ENCODE measurements at places on chromosomes 1 and 21. TPM values are rescaled to one million over a fixed set of nuclear protein-coding genes. Genes with fewer than 3 reads are reported as not detected.

- DNase-seq = no peak
Measured at GRCh38 chr1:226131639-226132038, 54.9 kb downstream of the ACBD3 start.

DNA sequence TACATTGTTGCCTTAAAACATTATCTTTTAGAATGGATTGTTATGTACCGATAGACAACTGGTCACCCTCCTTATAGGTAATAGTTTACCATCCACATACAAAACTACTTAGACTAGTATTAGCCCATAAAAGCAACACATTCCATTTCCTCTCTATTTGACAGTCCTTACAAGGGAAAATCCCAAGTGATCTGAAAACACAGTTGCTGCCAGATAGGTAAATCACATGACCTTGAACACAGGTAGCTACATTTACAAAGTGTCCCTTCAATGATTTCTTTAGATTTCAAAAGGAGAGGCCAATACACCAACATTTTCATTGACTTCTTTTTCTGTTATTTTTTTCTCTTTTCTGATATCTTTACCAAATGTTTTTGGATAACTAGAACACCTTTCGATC is 102.9 kb upstream of the SMYD2 start:
- no peak for DNase-seq

DNA sequence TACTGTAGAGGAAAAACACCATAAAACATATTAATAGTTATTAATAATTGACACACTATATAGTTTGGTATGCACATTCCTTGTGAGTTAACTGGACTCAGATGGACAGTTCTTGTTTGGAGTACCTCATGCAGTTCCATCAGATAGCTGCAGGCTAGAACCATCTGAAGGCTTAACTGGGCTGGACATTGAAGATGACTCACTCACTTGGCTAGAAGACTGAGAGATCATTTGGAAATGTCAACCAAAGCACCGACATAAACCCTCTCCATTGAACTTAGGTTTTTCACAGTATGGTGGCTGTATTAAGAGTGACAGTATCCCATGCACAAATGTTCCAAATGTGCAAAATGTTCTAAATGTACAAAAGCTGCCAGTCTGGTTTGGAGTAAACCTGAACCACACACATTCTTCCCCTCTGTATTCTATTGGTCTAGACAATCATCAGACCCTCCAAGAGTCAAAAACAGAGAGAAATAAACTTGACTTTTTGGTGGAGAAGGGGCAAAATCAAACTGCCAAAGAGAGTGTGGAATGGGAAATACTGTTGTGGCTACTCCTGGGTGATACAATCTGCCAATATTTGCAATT is 708.4 kb downstream of the KCNT2 start:
- DNase-seq = no peak

GRCh38 chr1:185526344-185527307 is 207.6 kb upstream of the HMCN1 start:
- DNase-seq = no peak

GRCh38 chr1:154955039-154955717 is 721 bp downstream of the PBXIP1 start:
- peak; percentile 49 for DNase-seq

Gene NTMT2
- 0.44 TPM for total RNA-seq

- no peak for DNase-seq
Measured at GRCh38 chr1:163104385-163105099, 35.4 kb downstream of the RGS4 start.

GRCh38 chr1:195773931-195774330 is 834.3 kb downstream of the KCNT2 start:
- no peak for DNase-seq

Gene MEGF6
- 32.4 TPM for total RNA-seq

DNA sequence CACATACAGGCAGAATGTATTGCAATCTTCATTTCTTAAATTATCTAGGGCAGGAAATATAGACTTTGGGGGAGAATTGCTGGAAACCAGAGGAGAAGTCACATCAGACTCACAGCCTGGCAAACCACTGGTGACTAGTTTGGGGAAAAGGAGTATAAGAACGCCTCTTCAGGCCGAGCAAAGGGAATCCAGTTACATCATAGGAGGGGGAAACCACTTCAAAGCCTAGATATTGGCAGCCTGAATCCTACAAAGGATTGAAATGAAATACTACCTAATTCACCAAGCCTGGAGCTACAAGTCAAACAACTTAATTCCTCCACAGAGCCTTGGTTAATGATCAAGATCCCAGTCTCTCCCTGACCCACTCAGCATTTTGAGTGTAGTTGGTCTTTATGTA is 121.7 kb downstream of the SLC30A10 start:
- no peak for DNase-seq

DNA sequence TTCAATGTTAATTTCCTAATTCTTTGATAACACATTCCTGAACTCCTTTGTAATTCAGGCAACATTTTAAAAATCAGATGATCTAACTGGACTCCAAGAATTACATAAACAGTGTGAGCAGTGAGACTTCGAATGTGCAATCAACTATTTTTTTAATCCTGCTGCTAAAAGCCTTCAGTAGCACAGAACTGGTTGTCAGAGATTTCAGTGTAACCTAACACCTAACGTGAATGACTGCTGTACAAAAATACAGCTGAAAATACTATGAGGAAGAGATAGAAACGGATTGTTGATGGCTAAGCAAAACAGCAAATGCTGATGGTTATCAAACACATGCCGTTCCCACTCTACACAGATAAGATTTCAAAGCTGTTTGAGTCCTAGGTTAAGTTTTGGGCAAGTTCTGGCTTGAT is 46.1 kb downstream of the APP start:
- DNase-seq = no peak

GRCh38 chr1:180456191-180456590 is 46.2 kb downstream of the ACBD6 start:
- DNase-seq = no peak

GRCh38 chr1:11862890-11863289 is 4.1 kb upstream of the NPPB start:
- DNase-seq = no peak

DNA sequence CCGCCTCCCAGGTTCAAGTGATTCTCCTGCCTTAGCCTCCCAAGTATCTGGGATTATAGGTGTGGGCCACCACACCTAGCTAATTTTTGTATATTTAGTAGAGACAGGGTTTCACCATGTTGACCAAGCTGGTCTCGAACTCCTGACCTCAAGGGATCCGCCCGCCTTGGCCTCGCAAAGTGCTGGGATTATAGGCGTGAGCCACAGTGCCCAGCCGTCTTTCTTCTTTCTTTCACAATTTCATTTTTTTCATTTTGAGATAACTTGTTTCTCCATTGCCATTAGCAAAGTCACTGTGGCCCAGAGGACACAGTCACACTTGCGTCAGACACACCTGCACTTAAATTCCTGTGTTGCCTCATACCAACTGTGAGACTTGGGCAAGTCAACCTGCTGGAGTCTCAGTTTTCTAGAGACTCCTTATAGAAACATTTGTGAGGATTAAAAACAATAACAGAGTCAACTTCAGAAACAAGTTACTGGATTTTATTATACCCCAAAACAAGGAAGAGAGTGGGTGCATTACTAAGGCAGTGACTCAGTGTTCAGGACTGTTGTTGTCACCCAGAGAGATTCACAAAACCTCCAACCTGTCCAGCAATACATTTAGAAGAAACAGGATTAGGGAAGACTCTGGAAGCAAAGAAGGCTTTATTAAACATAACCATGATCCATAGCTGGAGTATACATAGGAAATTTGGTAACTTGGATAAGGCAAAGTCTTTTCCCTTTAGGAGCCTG is 2.6 kb downstream of the TEDDM1 start:
- no peak for DNase-seq
